Stimulated activated CD4-positive, alpha-beta T cell treated with anti-CD3 and anti-CD28 coated beads, Interleukin-1b, Interleukin-23, amount 100 ng/mL, for 1 hour (primary cell): ENCODE measurements at places on chromosomes 11 and 22.
A peak's percentile ranks its signal among the peaks of the same experiment; 100 is the strongest.

DNA sequence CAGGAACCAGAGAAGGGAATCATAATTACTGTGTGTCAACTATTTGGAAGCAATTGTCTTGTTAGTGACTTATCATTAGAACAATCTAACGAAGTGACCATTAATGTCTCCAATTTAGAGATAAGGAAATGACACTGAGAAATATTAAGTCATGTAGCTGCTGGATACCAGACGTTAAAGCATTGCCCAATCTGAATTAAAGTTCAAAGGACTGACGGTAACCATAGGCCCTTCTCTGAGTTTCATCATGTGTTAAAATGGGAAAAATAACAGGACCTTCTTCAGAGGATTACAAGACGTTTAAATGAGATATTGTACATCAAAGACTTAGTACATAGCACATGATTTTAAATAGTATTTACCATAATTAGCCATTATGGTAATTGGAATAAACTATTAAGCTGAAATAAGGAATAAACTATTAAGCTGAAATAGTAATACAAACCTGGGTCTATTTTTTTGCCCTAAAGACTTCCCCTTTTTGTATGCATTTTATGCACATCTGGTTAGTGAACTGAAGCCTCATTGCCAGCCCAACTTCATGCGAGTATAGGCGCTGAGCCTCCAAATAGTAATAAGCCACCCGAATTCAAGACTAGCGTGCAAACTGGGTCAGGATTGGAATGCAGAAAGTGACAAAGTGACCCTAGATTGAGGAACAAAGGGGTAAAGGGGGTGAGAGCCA lies 41.0 kb downstream of the GLYATL1 start:
- no peak for DNase-seq

DNA sequence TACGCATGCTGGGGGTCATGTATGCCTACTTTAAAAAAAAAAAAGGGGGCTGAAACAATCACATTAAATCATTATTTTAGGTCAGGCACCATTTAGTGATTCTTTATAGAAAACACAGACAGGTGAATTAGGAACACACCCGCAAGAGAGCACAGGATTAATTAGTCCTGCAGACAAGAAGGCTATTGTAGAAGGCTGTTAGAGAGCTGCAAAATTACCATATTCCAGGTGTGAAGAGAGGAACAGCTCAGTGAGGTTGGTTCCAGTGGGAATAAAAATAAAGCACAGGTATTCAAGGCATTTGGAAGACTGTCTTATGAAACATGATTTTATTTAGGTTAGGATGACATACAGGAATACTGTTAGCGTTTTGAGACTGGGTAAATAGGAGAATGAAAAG lies 649.1 kb downstream of the OPCML start:
- DNase-seq = no peak

- DNase-seq = no peak
These were observed 41.2 kb downstream of the SNX19 start for GRCh38 chr11:130874955-130875531.

GRCh38 chr22:28734393-28734792 lies 7.2 kb downstream of the CHEK2 start:
- no peak for DNase-seq

DNA sequence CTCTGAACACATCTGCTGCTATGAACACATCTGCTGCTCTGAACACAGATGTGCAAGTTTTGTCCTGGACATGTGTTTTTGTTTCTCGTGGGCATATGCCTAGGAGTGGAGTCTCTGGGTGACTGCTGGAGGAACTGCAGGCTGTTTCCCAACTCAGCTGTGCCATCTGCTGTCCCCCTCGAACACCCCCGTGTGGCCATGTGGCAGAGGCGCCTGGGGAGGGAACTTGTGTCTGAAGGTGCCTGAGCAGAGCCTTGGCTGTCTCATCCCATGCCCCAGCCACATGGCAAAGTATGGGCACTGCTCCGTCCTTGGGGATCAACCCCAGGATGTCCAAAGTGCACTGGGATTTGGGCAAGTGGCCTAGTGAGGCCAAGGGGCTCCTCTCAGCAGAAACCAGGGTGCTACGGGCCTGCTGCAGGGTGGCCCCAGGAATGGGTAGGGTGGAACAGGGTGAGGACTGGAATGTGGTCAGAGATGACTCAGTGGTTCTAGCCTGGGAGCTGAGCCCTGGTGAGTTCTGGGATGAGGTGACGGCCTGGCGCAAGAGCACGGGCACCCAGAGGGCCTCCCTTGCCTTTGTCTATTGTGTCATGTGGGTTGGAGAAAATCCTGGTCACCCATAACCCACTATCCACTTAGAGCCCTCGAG lies 14.7 kb downstream of the GATD1 start:
- no peak for DNase-seq

- DNase-seq = no peak
These were observed 100.2 kb upstream of the OR4C13 start for GRCh38 chr11:49851971-49852389.

- no peak for DNase-seq
These were observed 493.2 kb downstream of the MIAT start for GRCh38 chr22:27150544-27150941.

- DNase-seq = no peak
These were observed 90.5 kb upstream of the LUZP2 start for GRCh38 chr11:24406389-24406788.

DNA sequence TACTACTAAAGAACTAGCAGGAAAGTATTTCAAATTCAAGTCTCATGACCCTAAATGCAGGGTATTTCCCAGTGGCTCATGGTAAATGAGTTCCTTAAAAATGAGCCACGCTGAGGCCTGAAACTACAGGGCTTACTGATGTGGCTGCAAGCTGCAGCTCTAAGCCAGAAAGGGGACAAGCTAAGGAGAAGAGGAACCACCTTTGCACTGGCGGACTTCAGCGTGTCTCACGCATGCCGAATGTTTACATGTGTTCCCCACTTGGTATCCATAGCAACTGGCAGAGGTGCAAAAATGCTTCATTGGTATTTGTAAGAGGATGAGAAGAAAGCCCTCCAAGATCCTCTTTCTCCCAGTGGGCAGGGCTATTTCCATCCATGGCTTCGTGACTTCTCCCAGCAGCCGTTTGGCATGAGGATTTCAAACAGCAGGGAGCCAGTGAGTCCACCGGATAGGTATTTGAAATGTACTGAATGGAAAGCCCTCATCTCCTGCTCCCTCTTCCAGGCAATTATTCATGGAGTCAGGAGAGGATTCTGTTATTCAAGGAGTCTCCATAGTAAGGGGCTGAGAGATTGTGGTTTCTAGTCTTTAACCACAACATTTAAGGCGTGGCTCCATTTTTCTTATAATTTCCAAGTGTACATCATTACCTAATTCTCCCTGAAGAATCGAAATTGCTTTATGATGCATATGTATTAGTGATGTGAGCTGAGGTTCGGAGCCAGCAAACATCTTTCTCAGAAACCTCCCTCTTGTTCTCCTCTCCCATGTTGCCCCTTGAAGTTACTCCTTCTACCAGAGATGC lies 55.3 kb upstream of the CD44 start:
- peak; percentile 39 for DNase-seq

DNA sequence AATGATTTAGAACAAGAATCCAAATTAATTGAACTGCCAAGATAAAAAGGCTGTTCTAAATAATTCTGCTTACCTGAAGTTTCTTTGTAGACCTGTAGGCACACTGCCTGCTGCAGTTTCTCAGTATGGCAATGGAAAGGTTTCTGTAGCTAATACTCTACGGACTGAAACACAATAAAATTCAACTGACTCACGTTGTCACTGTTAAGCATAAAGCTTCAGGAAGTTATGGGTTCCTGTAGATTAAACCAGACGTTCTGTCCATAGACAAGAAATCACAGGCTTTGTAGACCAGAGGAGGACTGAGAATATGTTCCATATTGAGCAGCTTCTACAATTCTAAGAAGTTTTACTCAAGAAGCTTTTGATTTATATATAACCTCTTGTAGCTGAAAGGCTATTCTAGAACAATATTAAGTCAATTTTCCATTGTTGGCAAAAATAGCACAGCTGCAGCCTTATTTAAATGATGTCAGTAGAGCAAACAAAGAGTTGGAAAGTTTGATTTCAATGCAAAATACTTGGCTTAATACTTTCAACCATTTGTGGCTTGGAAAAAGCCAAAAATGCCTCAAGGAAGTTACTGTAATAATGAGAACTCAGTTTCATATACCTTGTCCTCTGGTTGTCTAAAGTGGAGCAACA lies at the start of gene GLYATL2:
TSS of gene GLYATL2 (minus strand) at position 344 of the 645 bp plus-strand sequence. CDS start 5,092 bp downstream, outside the sequence.
- no peak for DNase-seq

DNA sequence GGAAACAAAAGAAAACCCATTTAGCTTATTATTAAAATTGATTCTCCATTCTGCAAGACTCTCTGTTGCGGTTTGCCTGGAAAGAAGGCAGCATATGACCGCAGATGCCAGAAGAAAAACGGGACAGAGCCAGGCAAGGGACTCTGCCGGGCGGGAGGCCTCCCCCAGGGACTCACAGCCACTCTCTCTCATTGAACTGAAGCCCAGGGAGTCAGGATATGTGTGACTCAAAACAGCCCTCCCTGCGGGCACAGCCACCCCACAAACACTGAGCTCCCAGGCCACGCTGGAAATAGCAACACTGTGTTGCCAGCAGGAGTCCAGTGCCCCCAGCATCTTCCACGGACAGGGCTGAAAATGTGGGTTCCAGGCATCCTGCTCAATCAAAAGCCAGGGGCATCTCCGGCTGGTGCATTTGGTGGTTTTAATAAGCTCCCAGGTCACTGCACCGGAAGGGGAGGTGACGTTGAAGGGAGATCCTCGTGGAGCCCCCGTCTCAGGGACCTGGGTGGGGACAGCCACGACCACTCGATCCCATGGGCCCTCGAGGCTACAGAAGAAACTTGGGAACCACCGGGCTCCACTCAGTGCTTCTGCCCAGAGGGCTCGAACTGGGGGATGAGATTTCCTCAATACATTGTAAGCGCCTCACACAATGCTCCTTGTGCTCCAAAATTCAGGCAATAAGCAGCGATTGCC lies 624.5 kb downstream of the TBC1D22A start:
- DNase-seq = no peak
